ENCODE measurements at places on chromosomes 5 and 9. TPM values are rescaled to one million over a fixed set of nuclear protein-coding genes. Genes with fewer than 3 reads are reported as not detected.

QRFP gene
- not detected for total RNA-seq

ZNF883 gene
- total RNA-seq = 1.4 TPM

ARL14EPL gene
- not detected for total RNA-seq

GPX8 gene
- 11.6 TPM for total RNA-seq

C5orf58 gene
- total RNA-seq = not detected

ARID3C gene
- 0.50 TPM for total RNA-seq

IFNA4 gene
- not detected for total RNA-seq

DBH gene
- total RNA-seq = not detected

SLCO6A1 gene
- total RNA-seq = 0.21 TPM

BARHL1 gene
- not detected for total RNA-seq

CDKN2B gene
- 124 TPM for total RNA-seq

Data from nasal cavity respiratory epithelium epithelial cell of viscerocranial mucosa (primary cell).